ENCODE measurements at places on chromosomes 6 and 20. TPM values are rescaled to one million over a fixed set of nuclear protein-coding genes. Genes with fewer than 3 reads are reported as not detected.

DNA sequence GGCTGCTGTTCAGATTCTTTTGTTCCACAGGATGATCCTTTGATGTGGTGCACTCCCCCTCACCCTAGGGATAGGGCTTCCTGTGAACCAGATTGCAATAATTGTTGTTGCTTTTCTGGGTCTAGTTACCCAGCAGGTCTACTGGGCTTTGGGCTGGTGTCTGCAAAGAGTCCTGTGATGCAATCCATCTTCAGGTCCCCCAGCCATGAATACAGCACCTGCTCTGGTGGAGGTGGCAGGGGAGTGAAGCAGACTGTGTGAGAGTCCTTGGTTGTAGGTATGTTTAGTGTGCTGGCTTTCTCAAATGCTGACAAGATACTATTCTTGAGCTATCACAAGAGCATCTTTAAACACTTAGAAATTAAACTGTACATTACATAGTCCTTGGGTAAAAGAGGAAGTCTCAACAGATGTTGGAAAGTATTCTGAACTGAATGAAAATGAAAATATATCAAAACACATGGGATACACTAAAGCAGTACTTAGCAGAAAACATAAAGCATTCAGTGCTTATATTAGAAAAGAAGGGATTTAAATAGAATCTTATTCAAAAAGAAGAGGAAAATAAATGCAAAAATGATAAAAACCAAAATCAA is 49.1 kb upstream of the CCR6 start:
- DNase-seq, result no peak
- no peaks in the 10 kb centered on the region for H3K4me1 ChIP-seq
- H3K36me3 ChIP-seq, result no peaks in the 10 kb centered on the region
- H3K4me3 ChIP-seq, result no peak overlapping the region
- no peak overlapping the region for H3K27ac ChIP-seq
- H3K27me3 ChIP-seq, result no peaks in the 10 kb centered on the region

DNA sequence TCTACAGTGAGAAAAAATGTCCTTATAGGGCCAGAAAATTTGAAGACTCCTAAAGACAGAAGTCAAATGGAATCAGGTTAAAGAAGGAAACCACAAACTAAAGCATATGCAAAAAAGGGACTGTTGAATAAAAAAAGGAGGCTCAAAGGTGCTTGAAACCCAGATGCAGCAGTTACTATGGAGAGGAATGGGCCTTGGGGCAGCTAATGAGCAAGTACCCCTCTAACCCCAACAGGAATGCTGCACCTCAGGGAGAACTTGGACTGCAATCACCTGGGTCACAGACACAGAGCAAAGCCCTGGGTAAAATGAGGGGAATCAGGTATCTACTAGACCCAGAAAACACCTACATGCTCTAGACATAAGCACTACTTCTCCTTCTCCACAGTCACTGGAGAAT is 313.9 kb downstream of the UBE3D start:
- no peaks in the 10 kb centered on the region for H3K4me1 ChIP-seq
- no peaks in the 10 kb centered on the region for H3K27me3 ChIP-seq
- no peak for DNase-seq
- no peak overlapping the region for H3K4me3 ChIP-seq
- H3K27ac ChIP-seq, result no peak overlapping the region

DNA sequence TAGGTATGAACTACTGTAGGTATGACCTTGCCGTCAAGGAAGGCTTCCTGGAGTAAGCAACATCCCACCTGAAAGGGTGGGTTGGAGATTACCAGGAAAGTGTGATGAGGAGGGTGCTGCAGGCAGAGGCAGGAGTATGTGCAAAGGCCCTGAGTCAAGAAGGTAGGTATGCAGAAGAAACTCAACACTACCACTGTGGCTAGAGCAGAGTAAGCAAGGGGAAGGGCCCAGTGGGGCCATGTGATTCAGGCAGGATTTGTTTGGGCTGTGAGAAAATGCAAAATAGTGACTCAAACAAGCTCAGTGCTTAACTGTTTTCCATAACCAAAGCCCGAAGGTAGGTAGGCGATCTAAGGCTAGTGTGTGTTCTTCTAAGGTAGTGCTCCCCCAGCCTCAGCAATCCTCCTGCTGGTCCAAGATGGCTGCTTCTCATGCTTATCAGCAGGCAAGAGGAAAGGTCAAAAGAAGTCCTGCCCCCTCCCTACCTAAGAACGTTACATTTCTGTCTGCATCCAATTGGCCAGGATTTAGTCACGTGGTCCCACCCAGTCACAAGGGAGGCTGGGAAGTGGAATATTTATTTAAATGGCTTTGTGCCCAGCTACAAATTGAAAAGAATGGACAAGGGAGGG is 36.2 kb upstream of the HMGA1 start:
- H3K36me3 ChIP-seq, result no peaks in the 10 kb centered on the region
- no peak for DNase-seq
- no peaks in the 10 kb centered on the region for H3K27me3 ChIP-seq
- H3K27ac ChIP-seq, result no peak overlapping the region

DNA sequence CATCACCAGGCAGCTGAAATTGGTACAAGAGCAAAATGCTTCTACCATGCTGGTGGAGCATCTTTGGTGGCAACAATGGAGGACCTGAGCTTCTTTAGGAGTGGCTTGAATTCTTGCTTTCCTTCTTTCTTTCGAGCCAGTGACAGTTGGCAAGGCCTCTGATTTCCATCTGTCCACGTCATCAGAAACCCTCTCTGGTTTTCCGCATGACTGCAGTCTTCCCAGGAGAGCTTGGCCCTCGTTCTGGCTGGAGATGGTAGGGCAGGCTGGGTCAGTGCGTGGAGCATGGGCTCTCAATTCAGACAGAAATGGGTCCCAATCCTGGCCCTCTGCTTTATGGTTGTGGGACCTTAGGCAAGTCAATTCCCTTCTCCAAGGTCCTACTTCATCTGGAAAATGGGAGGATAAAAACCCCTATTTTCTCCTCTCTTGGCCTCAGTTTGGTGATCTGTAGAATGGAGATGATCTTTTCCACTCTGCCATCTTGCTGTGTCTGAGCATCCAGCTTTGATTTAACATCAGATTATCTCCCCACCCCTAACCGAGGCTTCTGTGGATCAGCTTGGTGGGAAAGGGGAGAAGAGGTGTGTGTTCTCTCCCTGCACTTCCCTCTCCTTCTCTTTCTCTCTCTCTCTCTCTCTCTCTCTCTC is 3.6 kb upstream of the BPIFB1 start:
- no peak overlapping the region for H3K4me3 ChIP-seq
- H3K4me1 ChIP-seq, result no peaks in the 10 kb centered on the region
- no peak for DNase-seq
- H3K27ac ChIP-seq, result no peak overlapping the region
- no peaks in the 10 kb centered on the region for H3K27me3 ChIP-seq

PSORS1C2 gene
- total RNA-seq, result not detected

GRCh38 chr6:157831424-157832249 is 8.6 kb downstream of the SNX9 start:
- H3K36me3 ChIP-seq, result no peaks in the 10 kb centered on the region
- H3K27me3 ChIP-seq, result no peaks in the 10 kb centered on the region
- H3K4me1 ChIP-seq, result peaks cover 18% of the 10 kb centered on the region
- no peak overlapping the region for H3K4me3 ChIP-seq
- DNase-seq, result no peak

MAP1LC3A gene
- total RNA-seq, result 51.5 TPM

ANKRD66 gene
- not detected for total RNA-seq
